PC-9 (cell line): ENCODE measurements at places on chromosomes 13 and 19.

DNA sequence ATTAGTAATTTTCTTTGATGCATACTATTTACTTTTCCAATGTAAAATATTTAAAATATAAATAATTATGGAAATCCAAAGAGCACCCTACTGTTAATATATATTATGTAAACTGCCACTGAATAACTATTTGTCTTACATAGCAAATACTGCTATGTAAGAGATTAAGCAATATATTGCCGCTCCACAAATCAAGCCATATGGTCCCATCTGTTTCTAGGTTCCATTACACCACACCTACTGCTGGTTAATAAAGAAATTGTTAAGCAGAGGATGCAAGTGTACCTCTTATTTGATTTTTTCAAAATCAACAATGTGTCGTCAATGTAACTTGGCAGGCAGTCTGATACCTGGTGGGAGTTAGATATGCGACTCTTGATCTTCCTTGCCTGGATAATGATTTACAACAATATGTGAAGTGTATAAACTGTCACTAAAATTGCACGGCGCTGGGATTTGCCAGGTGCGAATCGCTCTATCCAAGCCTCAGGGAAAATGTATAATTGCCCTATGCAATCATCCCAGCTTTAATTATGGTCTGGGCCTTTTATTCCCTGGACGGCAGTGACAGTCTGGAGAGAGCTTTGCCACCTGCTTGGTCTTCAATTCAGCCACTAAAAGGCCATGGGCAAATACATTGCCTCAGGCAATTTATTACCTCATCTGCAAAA is 16.0 kb downstream of the SMAD9 start:
- H3K27ac ChIP-seq: no peak overlapping the region
- no peaks in the 10 kb centered on the region for H3K36me3 ChIP-seq

- 0 out of 2 replicates have a peak, but pooled peaks cover 11% of the 10 kb centered on the region for H3K36me3 ChIP-seq
- H3K4me1 ChIP-seq: no peaks in the 10 kb centered on the region
Measured at GRCh38 chr19:50401605-50402450, 16.9 kb upstream of the SPIB start.

- no peaks in the 10 kb centered on the region for H3K27me3 ChIP-seq
- peak overlapping the region; percentile 2; the same call in 1 of the 2 replicates for H3K4me3 ChIP-seq
- no peaks in the 10 kb centered on the region for H3K36me3 ChIP-seq
- peak overlapping the region; percentile 17 for H3K27ac ChIP-seq
Measured at GRCh38 chr13:76965759-76966421, 17.6 kb downstream of the ACOD1 start.

DNA sequence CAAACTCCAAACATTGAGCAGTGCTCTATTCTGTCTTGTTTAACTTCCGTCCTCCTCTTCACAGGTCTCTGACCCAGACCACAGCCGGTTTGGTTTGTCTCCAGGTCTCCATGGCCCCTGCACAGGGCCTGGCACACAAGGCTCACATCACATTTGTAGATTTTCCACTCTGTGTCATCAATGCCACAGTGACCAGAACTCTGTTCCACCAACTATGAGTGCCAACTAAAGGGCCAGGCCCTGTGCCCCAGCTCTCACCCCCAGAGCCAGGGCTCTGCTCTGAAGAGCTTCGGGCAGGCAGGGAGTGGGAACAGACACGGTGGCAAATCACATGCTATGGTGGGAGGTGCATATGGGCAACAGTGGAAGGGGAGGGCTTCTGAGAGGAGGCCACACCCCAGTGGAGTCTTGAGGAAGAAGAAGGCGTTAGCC is 16.0 kb downstream of the SMG9 start:
- peaks cover 22% of the 10 kb centered on the region for H3K4me1 ChIP-seq
- no peak overlapping the region for H3K27ac ChIP-seq
- H3K4me3 ChIP-seq: no peak overlapping the region
- no peak for DNase-seq

DNA sequence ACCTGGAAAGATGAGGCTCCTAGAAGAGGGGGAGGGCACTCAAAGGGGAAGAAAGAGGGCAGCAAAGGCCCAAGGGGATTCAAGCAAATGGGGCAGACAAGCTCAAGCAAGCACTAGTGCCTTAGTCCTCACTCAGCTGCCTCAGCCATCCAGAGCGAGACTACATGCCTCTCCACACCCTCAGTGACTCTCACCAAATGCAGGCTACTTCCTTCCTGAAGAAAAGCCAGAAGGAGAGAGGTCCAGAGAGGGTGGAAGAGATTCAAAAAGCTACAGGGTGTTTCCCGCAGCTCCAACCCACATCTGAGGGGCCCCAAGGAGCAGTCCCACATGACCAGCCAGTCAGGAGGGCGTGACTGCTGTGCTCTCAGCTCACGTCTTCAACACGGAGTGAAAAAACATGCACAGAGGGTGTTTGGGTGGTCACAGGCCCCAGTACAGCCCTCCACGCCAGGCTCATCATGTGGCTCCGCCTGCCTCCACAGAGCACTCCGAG is 40.5 kb downstream of the MIPEP start:
- peak; percentile 15 for DNase-seq
- no peaks in the 10 kb centered on the region for H3K27me3 ChIP-seq
- H3K27ac ChIP-seq: no peak overlapping the region

GRCh38 chr13:110885516-110885915 is 29.4 kb downstream of the ANKRD10 start:
- DNase-seq: no peak
- no peaks in the 10 kb centered on the region for H3K27me3 ChIP-seq
- H3K27ac ChIP-seq: no peak overlapping the region

DNA sequence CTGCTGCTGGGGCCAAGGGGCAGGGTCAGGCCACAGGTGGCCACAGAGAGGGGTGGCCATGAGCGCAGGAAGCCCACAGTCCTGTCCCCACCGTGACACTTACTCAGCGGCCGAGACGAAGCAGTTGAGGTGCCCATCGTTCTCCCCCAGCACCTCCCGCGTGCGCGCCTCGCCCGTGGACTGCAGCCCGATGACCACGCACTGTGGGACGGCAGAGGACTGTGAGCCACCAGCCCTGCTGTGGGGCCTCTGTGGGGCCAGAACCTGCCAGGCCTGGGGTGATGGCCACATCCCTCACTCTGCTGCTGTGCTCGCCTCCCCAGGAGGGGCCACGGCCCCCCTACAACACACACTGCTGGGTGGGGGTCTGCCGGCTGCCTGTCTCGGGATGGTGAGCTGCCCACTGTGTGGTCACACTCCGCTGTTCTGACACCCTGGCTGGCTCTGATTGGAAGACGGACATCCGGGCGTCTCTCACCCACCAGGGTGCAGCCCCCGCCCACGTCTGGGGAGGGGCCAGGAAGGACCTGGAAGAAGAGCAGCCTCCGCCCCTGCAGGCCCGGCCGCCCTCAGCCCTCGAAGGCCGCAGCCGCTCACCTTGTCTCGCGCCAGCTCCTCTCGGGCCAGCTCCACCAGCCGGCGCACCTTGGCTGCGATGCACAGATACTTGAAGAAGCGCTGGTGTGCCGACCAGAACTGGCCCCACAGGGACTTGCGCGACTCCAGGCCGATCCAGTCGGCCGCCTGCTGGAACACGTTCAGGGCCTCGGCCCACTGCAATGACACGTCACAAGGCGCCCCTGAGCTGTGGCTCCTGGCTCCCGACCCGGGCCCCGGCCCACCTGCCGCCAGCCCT is 13.2 kb downstream of the GPX4 start:
- no peak overlapping the region for H3K4me3 ChIP-seq
- H3K4me1 ChIP-seq: peaks cover 5% of the 10 kb centered on the region; the same call in 1 of the 2 replicates
- no peaks in the 10 kb centered on the region for H3K27me3 ChIP-seq
- H3K27ac ChIP-seq: no peak overlapping the region

DNA sequence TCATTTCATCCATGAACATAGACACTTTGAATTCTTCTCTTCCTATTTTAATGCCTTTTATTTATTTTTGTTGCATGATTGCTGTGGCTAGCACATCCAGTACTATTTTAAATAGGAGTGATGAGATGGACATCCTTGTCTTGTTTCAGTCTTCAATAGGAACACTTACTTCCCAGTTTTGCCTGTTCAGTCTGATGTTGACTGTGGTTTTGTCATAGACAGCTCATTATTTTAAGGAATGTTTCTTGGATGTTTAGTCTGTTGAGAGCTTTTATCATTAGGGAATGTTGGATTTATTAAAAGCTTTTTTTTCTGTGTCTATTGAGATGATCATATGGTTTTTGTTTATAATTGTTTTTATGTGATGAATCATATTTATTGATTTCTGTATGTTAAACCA is 586.6 kb downstream of the SLITRK1 start:
- H3K27me3 ChIP-seq: no peaks in the 10 kb centered on the region
- H3K4me3 ChIP-seq: no peak overlapping the region
- H3K36me3 ChIP-seq: no peaks in the 10 kb centered on the region
- no peak for DNase-seq

GRCh38 chr13:82593239-82593638 is 1289.0 kb downstream of the SLITRK1 start:
- H3K4me1 ChIP-seq: no peaks in the 10 kb centered on the region
- H3K36me3 ChIP-seq: no peaks in the 10 kb centered on the region
- DNase-seq: no peak
- no peak overlapping the region for H3K4me3 ChIP-seq
- no peak overlapping the region for H3K27ac ChIP-seq
- no peaks in the 10 kb centered on the region for H3K27me3 ChIP-seq

DNA sequence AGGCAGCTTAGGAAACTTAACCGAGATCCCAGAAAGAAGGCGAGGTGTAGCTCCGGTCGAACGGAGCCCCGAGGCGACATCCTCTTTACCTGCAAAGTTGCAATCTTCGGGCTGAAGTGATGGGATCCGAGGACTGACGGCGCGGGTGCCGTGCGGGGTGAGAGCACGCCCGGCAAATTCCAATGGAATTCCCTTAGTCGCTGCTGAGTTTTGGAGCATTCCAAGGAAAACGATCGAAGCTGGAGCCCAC is 141 bp downstream of the TRPC4 start:
- no peaks in the 10 kb centered on the region for H3K36me3 ChIP-seq
- peak; percentile 4 for DNase-seq
- peaks cover 12% of the 10 kb centered on the region for H3K4me1 ChIP-seq
- H3K27ac ChIP-seq: no peak overlapping the region

DNA sequence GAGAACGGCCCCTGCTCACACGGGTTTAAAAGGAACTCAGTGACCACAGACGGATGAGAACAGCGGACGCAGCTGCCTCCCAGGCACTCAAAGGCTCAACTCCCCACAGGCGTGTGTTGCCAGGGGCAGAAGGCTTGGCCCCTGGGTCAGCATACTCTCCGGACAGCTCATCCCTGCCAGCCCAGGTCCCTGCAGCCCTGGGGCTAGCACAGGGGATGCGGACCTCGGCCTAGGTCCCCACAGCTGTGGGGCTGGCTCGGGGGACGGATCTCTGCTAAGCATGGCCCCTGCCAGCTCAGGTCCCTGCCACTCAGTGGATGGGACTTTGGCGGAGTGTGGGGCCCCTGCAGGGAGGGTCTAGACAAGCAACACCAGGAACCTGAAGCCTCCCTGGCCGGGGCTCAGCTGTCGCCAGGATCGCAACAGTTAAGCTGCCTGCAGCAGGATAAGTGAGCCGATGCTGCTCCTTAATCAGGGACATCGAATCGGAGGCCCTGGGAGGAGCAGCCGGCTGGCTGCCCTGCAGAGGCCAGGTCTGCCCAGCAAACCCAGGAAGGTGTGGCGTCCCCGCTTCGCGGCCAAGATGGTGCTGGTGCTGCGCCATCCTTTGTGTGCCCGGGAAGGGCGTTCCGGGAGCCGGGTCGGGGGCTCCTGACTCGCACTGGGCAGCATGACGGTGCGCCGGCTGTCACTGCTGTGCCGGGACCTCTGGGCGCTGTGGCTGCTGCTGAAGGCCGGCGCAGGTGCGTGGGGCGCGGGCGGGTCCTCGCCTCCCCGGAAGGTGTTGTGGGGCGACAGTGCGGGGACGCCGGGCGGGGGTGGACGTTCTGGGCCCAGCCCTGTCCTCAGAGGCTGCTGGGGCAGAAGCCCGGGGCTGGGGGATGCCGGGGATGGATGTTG is 32.5 kb downstream of the MCF2L start:
- H3K4me3 ChIP-seq: peak overlapping the region; percentile 72
- H3K27me3 ChIP-seq: no peaks in the 10 kb centered on the region
- H3K27ac ChIP-seq: peak overlapping the region; percentile 58
- DNase-seq: peak; percentile 90
- H3K4me1 ChIP-seq: peaks cover 32% of the 10 kb centered on the region
- no peaks in the 10 kb centered on the region for H3K36me3 ChIP-seq

GRCh38 chr19:37995346-37995745 is 88.3 kb downstream of the SIPA1L3 start:
- no peaks in the 10 kb centered on the region for H3K27me3 ChIP-seq
- H3K4me3 ChIP-seq: no peak overlapping the region
- H3K4me1 ChIP-seq: peaks cover 27% of the 10 kb centered on the region

DNA sequence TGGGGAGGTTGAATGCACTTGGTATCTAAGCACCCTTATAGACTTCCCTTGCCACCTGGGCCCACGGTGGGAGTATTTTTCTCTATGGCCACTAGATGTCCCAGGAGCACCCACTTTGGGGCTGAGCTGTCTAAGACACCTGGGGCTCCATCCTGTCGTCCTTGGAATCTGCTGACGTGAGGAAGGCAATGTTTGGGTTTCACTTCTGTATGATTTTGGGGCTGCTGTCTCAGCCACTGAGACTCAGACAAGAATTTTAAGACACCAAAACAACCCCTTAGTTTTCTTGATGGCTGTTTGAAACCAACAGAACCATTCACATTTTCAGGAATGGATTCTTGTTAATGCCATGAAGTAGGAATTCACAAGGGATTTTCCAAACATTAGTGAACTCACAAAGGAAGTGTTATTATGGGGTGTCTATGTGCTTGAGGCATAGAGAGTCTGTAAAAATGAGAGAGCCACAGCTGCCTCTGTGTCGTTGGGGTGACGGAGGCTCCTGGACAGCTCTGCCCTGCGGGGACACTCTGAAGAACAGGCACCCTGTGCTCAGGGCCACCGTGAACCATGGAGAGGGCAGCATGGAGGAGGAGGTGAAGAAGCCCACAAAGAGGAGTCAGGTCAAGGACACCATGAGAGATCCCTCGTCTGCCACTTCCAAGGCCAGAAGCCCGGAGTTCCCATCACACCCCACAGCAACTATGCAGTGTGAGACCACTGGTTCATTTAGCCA is 106.8 kb upstream of the SPATA13 start:
- H3K4me1 ChIP-seq: peaks cover 14% of the 10 kb centered on the region
- no peaks in the 10 kb centered on the region for H3K36me3 ChIP-seq
- DNase-seq: peak; percentile 78
- no peaks in the 10 kb centered on the region for H3K27me3 ChIP-seq
- H3K4me3 ChIP-seq: no peak overlapping the region

GRCh38 chr13:75357576-75358289 is 124.2 kb downstream of the TBC1D4 start:
- peak; percentile 7 for DNase-seq
- H3K4me1 ChIP-seq: no peaks in the 10 kb centered on the region
- no peak overlapping the region for H3K4me3 ChIP-seq
- H3K27me3 ChIP-seq: no peaks in the 10 kb centered on the region
- H3K27ac ChIP-seq: no peak overlapping the region
- no peaks in the 10 kb centered on the region for H3K36me3 ChIP-seq

- H3K36me3 ChIP-seq: no peaks in the 10 kb centered on the region
- DNase-seq: no peak
- no peaks in the 10 kb centered on the region for H3K27me3 ChIP-seq
- no peak overlapping the region for H3K4me3 ChIP-seq
- H3K4me1 ChIP-seq: no peaks in the 10 kb centered on the region
- H3K27ac ChIP-seq: no peak overlapping the region
Measured at GRCh38 chr13:33139780-33140535, 123.7 kb downstream of the KL start.
